Stimulated activated CD4-positive, alpha-beta T cell treated with anti-CD3 and anti-CD28 coated beads, Interleukin-1b, Interleukin-23, amount 100 ng/mL, for 4 hours (primary cell): ENCODE measurements at places on chromosomes 2 and 18.

DNA sequence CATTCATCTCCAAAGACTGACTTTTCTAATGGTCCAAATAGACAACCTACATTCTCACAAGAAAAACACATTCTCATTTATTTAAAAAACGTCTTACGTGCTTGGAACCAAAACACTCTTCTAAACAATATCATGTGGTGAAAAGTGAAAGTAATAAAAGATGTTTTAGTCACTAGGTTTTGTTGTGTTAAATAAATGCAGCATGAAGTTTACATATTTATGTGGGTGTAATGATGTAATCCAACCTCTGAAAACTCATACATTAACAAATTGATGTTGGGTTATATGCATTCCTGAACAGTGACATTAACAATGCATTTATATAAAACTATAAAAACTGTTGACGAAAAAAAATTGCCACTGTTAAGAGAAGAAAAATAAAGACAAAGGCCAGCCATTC is 55.1 kb upstream of the ACVR2A start:
- no peak for DNase-seq

- no peak for DNase-seq
Measured at GRCh38 chr18:48934415-48934722, 16.4 kb downstream of the SMAD7 start.

GRCh38 chr18:74508821-74509225 is 12.7 kb downstream of the CNDP2 start:
- DNase-seq, result no peak

DNA sequence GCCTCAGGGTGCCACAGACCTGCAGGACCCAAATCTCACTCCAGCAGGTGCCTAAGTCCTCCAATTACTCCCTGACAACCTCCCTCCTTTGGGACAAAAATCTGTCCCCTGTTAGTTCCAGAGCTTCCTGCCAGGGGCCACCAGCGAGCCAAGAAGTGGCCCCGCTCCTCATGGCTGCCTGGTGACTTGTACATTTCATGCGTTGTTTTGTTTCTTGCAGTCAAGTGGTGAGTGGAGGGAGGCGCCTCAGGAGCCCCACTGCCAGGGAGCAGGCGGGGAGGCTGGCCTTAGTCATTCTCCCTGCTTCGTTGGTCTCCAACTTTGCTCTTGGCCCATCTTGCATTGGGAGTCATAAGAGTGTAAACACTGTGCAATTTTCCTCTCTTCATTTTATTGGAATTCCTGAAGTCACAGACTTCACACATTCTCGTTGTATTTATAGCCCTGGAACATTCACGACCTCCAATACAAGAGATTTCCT is 81.3 kb downstream of the KCNF1 start:
- no peak for DNase-seq

DNA sequence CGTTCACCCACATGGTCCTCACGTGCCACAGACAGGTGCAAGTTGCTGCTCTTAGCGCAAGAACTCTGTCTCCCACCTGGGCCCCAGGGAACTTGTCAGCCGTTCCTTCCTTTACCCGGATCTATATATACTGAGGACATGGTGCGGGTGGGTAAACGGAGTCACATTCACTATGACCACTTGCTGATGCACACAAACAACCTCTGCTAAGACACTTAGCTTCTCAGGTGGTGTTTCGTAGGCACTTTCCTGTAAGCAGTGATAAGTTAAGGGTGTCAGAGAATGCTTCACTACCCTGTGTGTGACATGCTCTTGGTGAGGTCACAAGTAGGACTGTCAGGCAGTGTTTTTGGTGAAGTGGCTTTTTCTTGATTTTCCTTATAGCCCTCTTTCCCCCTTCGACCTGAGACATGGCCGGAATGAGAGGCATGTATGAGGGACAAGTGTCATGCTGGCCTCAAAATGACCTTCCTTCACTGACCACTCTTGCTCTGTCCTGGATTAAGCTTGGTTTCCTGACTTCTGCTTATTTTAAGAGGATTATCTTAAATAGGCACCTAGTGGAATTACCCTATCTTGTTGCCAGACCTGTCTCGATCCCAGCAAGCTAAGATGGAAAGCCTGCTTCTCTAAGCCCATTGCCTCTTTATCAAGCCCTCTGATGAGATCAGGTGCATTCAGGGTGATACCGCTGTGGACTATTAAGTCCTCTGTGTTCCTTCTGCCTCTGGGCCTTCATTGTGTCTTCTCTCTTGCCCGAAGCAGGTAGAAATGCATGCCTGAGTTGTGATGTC is 97.1 kb upstream of the CELF4 start:
- no peak for DNase-seq

- DNase-seq, result no peak
Measured at GRCh38 chr2:232984451-232985207, 28.4 kb downstream of the NGEF start.

DNA sequence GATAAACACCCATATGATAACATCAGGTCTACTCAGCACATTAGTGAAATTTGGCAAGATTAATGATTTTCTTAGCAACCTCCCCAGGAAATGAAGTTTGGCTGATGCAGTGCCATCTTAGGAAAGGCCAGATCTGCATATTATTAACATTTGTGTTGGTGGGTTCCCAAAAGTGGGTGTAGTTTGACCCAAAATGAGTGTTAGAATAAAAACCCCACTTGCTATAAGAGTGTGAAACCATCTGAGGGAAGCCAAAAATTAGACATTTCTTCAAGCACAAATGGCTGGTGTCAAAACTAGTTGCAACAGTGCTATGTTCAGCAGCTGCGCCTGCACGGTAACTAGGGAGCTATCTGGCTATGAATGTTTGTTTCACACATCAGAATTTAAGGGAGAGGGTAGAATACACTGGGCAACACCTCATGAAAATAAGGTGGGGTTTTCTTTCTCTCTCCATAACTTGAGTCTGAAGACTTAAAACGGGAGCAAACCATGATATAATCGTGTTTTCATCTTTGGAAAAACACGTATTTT is 15.9 kb upstream of the CSRNP3 start:
- no peak for DNase-seq

GRCh38 chr2:3294069-3294468 is 83.5 kb downstream of the EIPR1 start:
- DNase-seq, result no peak

DNA sequence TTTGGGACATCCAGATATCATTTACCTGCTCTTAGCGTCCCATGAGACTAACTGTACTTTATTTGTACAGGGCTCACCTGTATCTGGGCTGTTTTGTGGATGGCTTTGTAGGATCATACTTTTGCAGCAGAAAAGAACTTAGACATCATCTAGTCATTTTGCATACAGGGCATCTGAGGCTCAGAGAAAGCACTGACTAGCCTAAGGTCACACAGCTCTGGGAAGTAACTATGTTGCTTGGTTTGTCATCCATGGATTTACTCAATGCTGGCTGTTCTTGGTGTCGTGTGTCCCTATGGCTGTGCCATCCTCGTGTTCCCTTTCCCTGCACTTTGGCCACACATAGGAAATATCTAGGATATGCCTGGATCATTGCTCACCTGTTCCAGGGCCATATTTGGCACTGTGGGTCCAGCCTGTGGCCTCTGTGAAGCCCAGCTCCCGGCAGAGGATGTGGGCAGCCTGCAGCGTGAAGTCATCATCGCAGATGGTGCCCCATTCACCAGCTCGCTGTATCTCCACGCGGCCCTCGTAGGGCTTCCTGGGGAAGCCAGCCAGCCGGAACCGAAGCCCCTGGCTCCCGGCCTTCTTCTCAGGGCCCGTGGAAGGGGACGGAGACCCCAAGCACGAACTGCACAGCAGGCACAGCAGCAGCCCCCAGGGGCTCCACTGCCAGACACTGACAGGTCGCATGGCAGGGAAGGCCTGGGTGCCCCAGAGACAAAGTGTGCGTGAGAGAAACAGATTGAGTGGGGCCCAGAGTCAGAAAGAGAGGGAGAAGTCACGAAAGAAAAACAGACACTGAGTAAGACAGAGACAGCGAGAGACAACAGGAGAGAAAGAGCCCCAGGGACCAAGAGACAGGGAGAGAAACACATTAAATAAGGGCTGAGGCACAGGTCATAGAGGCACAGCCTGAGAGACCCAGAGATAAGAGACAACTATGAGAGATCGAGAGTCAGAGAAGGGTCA is 1.5 kb downstream of the LOXL3 start:
- no peak for DNase-seq

DNA sequence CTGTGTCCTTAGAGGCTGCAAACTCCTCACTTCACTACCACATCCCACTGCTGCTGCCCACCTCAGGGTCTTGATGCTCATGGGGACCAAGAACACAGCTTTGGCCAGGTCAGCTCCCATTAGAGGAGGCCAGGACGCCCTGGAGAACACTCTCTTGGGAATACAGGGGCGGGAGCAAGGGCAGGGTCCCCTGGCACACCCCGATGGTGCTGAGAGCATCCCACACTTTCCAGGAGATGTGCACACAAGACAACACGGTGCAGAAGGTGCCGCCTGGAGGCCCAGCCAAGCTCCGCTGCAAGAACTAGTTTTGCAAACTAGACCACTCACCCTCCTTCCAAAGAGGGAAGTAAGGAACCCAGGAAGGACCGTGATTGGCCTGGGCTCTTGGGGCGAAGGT is 304.4 kb upstream of the SALL3 start:
- DNase-seq, result no peak

DNA sequence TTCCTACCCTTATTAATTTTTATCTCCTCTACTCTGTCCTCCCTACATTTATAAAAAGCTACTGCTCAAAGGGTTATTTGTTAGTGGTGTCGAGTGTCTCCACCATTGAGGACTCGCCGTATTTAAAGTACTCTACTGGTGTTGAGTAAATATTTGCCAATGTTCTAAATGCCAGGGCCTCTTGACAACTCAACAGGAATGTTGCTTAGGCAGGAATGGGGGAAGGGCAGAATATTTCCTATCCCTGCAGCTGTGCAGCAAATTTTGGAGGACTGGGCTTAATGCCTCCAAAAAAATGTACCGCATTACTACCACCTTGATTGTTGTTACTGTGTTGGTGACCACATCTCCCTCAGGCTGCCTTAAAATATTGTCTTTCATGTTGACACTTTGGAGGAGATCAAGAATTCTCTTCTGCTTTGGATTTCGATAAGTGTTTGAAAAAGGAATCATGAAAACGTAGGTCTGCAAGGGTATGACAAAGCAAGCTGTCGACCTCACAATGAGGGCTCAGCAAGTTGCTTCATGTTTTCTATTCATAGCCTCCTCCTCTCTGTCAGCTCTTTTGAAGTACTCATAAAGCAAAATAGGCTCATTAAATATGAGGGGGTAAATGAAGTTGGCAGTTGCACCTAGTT is 84.3 kb downstream of the EFEMP1 start:
- DNase-seq, result no peak

GRCh38 chr2:30948130-30948529 is 140.9 kb upstream of the CAPN13 start:
- no peak for DNase-seq

DNA sequence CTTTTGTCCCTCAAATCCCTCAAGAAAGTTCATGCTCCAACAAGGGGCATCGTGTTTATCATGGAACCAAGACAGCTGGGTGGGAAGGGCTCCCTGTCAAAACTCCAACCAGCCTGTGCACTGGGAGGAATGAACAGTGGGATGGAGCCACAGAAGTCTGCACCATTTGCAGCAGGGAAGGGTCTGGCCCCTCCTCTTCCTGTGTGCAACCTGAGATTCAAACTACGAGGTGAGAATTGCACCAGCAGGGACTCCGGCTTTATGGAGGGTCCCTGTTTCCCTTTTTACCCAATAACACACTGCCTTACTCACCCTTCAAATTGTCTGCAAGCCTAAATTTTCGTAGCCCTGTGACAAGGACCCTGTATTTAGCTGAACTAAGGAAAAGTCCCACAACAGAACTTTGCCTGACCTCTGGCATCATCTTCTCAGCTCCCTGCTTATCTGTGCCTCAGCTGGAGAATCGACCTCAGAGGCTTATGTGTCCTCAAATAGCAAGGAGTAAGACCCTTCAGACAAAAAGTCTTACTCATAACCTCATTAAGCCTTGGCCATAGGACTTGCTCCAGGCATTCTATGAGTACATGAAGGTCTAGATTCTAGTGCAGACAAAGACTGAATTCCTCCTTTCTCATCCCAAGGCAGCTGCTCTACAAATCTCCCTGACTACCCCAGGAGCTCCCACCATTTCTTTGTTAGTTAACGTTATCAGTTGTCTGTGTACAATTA is 178.3 kb upstream of the SERPINE2 start:
- DNase-seq, result no peak

GRCh38 chr2:317501-318424 is 29.9 kb upstream of the ALKAL2 start:
- DNase-seq, result no peak

DNA sequence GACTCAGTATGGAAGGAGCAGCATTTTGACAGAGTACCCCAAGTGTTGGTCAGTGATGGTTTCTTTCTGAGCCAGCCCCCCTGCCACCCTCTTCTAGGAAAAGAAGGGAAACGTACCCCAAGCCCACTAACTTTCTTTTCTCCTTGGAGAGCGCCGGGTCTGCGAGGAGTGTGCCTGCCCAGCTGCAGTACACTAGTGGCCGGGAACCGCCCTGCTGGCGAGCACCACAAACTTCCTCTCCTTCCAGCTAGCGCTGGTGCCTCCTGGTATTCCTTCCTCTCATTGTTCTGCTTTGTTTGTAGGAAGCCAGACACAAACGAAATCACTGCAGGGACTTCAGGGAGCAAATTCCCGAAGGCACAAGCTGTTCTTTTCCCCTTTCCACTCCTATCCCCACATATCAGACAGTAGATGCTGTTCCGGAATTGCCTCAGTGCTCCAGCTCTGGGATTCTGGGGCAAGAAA is 1.8 kb downstream of the CCDC85A start:
- DNase-seq, result no peak

- no peak for DNase-seq
Measured at GRCh38 chr2:128358941-128359731, 40.5 kb upstream of the HS6ST1 start.

GRCh38 chr2:180979749-180980105 is 678 bp upstream of the UBE2E3 start:
- no peak for DNase-seq

DNA sequence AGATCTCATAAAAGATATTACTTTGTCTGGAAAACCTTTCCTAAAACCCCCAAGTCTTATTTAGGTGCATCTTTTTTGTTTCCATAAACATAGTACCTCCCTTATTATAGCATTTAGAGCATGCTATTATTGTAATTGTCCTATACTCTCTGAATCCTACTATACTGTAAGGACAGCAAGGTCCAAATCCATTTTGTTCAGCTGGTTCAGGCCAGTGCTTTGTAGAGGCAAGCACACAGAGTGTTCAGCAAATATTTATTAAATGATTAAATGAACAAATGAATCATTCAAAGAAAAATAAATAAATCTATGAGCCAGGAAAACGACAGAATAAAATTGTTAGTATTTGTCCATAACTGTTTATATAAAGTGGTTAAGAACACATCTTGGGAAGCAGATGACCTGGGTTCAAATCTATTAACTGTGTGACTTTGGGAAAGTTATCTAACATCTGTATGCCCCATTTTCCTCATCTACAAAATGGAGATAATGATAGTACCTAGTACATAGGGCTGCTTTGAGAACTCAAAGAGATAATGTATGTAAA is 86.0 kb downstream of the COL3A1 start:
- DNase-seq, result no peak

DNA sequence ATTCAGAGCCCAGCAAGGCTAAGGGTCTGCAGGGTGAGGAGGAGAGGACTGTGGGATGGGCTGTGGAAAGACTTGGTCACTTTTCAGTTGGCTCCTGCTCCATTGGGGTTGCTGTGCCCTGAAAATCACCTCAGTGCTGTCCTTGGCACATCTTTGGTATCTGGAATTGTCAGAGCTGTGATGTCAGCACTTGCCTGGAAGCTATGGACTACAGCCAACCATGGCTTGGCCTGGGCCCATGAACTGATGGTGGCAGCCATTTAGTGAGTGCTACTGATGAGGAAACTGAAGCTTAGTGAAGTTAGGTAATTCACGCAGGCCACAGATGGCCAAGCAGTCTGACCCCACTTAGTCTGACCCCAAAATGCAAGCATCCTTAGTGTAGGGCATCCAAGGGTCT is 121.8 kb upstream of the SERPINE2 start:
- DNase-seq, result no peak

GRCh38 chr2:168894720-168895119 is 4.5 kb upstream of the SPC25 start:
- no peak for DNase-seq
